ENCODE measurements at places on chromosomes 3 and 15.

DNA sequence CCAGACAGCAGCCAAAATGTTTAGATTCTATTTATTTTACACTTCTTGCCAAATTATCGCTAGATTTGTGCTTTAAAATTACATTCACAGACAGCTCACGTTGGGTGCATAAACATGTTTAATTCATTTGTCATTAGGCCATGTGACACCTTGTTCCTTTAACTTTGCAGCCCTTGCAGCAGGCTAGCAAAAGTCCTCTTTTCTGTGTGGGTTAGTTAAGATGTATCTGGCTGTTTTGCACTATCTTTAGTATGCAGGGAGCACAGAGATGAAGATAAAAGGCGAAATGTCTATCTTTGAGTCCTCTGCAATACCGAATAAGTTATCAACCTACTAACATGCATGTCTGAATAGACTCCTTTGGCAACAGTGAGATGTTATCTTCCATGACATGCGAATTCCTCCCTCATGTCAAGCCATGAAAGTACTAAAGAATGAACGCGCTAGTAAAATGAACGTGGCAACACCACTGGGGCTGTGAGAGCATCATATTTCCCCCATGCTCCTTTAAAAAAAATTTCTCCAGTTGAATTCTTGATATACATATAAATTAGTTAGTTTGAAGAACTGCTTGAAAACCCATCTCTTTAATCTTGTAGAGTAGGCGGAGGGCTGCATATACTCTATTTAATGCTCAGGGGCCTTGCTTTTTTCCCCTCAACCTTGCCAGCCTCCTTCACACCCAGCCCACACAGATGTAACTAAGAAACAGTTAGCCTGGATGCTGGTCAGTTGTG lies 620.4 kb upstream of the NR2F2 start:
- H3K36me3 ChIP-seq = no peaks in the 10 kb centered on the region
- no peak for DNase-seq
- no peaks in the 10 kb centered on the region for H3K27me3 ChIP-seq
- H3K4me1 ChIP-seq = no peaks in the 10 kb centered on the region

- no peaks in the 10 kb centered on the region for H3K4me1 ChIP-seq
- H3K27me3 ChIP-seq = peaks cover 6% of the 10 kb centered on the region
- H3K4me3 ChIP-seq = no peak overlapping the region
- H3K36me3 ChIP-seq = no peaks in the 10 kb centered on the region
- no peak for DNase-seq
- H3K27ac ChIP-seq = no peak overlapping the region
These were observed 15.1 kb upstream of the ABHD5 start for GRCh38 chr3:43675593-43675992.

DNA sequence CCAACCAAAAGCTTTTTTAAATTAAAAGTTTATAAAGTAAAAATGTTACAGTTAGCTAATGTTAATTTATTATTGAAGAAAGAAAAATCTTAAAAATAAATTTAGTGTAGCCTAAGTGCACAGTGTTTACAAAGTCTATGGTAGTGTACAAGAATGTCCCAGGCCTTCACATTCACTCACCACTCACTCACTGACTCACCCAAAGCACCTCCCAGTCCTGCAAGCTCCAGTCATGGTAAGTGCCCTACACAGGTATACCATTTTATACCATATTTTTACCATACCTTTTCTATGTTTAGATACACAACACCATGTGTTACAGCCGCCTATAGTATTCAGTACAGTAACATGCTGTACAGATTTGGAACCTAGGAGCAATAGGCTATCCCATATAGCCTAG lies 29.1 kb downstream of the SSR3 start:
- DNase-seq = no peak
- peaks cover 28% of the 10 kb centered on the region for H3K27me3 ChIP-seq
- no peak overlapping the region for H3K27ac ChIP-seq
- H3K4me3 ChIP-seq = no peak overlapping the region
- H3K36me3 ChIP-seq = no peaks in the 10 kb centered on the region

DNA sequence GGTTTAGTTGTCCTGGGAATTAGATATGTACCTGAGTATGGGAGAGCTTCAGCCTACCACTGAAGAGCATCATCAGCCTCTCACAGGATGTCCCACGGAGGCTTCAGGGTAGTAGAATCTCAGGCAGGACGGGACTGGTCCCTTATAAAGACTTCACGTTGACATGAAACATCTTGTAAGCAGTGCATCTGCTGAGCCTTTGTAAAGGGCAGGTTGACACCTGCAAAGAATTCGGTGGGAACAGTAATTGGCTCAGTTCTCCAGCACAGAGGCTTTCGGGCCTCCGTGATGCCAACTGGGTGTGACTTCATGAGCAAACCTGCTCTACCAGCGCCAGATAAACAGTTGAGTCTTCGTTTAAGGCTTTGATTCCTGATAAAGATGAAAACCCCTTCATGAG lies 26.9 kb upstream of the AVEN start:
- H3K4me3 ChIP-seq = no peak overlapping the region
- no peak for DNase-seq
- peaks cover 15% of the 10 kb centered on the region for H3K4me1 ChIP-seq
- no peaks in the 10 kb centered on the region for H3K27me3 ChIP-seq
- no peaks in the 10 kb centered on the region for H3K36me3 ChIP-seq

Data from activated T-cell treated with anti-CD3 and anti-CD28 coated beads, Interleukin-2, amount 50 U/mL, for 72 hours (primary cell).